ENCODE measurements at places on chromosomes 12 and 14.

- no peak for DNase-seq
These were observed 78.2 kb downstream of the IRF2BPL start for GRCh38 chr14:76950055-76951020.

- DNase-seq: no peak
These were observed at the start of gene STAB2 for GRCh38 chr12:103586791-103587370. Gene STAB2, plus strand, starts transcription at chr12:103587273. Its CDS starts 204 bp downstream, at chr12:103587477.

DNA sequence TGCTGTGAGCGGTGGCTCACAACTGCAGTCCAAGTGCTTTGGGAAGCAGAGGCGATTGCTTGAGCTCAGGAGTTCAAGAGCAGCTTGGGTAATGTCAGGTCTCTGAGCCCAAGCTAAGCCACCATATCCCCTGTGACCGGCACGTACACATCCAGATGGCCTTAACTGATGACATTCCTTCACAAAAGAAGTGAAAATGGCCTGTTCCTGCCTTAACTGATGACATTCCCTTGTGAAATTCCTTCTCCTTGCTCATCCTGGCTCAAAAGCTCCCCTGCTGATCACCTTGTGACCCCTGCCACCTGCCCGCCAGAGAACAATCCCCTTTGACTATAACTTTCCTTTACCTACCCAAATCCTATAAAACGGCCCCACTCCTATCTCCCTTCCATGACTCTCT lies 48.6 kb downstream of the SLC25A47 start:
- no peak for DNase-seq

DNA sequence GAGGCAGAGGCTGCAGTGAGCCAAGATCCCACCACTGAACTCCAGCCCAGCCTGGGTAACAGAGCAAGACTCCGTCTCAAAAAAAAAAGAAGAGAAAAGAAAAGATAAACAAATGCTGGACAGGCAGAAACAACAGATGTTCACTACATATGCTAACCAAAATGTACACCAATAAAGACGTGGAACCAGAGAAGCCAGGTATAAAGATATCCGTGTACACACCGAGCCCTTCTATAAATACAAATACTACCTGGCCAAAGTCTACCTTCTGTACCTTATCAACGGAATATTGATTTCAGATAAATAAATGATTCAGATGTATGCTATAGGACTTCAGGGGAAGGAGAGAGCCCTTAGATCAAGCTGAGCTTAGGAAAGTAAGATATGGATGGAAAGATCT lies 10.8 kb upstream of the KRT8 start:
- no peak for DNase-seq

DNA sequence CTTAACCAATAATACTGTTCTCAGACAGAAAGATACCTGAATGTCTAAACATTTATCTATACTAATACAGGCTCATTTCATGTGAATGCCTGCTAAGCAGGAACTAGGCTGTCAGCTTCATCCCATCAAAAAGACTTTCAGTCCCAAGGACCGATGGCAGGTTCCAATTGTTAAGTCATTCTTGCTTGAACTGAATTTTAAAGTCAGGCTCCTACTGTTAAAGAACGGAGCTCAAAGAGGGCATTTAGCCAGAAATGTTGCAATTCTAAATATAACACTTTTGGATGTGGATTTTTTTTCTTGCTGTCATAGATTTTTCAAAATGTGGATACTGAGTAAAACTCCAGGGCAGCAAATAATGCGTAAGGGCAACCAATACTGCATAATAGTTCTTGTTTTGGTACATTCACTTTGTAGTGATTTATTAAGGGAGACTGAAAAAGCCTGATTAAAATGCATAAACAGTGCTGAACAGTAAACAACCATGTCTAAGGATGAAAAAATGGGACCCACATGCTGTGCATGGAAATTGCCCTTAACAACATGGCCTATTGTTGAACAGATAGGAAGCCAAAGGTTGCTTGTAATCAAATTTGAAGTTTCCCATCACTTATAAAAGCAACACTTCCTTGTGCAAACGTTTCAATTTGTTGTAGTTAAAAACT lies 38.6 kb upstream of the DBX2 start:
- no peak for DNase-seq

GRCh38 chr14:79833781-79834180 lies 377.5 kb downstream of the DIO2 start:
- DNase-seq: no peak

- no peak for DNase-seq
These were observed 12.5 kb downstream of the AHSA1 start for GRCh38 chr14:77470224-77470870.

GRCh38 chr14:63345826-63346225 lies 27.1 kb upstream of the GPHB5 start:
- DNase-seq: no peak

- no peak for DNase-seq
These were observed 29.8 kb downstream of the GPATCH2L start for GRCh38 chr14:76181546-76181945.

GRCh38 chr14:31159682-31160296 lies 47.8 kb downstream of the HECTD1 start:
- no peak for DNase-seq

- peak; percentile 28 for DNase-seq
These were observed 392 bp downstream of the SLC15A4 start for GRCh38 chr12:128823216-128823915.

DNA sequence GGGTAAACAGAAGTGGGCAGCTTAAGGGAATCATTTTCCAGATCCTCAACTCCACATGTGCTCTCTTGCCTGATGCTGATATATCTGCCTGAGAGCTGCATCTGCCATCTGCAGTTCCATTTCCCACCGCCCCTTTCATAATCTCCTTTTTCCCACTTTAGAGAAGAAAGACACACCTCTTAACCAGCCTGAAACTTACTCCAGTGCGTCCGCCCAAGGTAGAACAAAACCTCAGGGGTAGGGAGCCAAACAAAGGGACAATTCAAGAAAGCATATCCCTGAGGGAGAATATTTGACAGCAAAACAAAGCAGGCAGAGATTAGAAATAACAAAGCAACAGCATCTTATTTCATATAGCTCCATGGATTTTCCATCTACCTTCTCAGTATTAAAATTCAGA lies 4.3 kb downstream of the MDM1 start:
- DNase-seq: no peak

DNA sequence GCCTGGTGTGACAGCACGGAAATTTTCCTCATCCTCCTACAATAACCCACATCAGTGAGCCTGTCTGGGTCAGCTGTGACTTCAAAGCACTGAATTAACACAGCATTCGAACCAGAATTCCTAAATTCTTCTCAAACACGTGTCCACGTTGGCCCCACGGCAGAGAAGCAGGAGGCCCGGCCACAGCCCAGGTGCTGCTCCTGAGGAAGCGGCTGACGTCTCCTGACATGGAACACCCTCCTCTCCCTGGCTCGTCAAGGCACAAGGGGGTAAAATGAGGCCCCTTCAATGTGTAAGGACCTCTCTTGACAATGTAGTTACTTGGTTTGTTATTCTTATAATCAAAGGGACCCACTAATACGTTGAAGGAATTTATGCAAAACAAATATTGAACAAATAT lies 156.3 kb upstream of the GSC start:
- peak; percentile 11 for DNase-seq

DNA sequence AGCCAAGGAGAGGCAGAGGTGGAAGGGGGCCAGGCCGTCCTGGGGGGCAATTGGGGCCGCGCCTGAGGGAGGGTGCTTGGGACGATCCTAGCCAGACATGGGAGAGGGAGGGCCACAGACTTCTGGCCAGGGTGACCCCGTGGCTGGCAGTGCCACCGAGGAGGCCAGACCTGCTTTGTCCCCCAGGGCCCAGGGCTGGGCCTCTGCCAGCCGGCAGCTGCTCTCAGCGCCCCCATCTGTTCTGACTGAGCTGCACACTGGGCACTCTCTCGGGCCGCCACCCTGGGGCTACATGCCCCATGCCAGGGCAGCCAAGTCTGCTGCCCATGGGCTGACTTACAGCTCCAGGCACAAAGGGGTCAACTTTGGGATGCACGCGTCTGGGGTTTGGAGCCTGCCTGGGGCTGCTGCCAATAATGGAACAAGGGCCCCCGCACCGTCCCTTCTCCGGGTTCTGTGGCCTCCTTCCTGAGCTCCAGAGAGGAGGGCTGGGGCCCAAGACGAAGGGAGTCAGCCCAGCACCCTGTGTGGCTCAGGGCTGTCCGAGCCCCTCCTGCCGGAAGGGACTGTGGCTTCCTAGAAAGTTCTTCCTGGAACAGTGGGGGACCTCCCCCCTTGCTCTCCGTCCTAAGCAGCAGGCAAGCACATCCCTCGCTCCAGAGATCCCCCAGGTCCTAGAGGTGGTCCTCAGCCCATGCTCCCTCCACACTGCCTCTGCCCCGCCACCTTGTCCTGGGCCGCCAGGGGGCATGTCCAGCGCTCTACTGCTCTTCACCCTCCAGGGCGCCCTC lies 1.1 kb downstream of the ADSS1 start:
- DNase-seq: no peak

GRCh38 chr12:30923057-30923456 lies 3.5 kb upstream of the TSPAN11 start:
- DNase-seq: no peak

GRCh38 chr14:102811254-102811963 lies 34.2 kb downstream of the TRAF3 start:
- DNase-seq: no peak

DNA sequence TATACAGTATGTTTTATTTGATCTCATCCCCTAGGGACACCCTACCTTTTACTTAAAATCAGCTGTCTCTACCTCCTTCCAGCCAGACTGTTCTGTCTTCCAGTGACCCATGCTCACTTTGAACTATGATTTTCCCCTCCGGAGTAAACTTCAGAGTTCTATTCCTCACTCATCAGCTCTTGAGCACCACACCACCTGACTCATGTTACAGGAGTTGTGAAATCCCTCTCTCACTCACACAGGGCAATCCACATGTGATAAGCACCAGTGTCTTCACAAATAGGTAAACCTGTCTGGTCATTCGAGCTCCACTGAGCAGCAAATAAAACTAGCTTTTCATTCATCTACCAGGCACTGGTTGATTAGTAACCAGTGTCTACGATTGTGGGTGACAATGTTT lies 177.3 kb upstream of the BMP4 start:
- DNase-seq: no peak

GRCh38 chr14:20866963-20867362 lies 24.2 kb upstream of the RNASE3 start:
- DNase-seq: no peak

DNA sequence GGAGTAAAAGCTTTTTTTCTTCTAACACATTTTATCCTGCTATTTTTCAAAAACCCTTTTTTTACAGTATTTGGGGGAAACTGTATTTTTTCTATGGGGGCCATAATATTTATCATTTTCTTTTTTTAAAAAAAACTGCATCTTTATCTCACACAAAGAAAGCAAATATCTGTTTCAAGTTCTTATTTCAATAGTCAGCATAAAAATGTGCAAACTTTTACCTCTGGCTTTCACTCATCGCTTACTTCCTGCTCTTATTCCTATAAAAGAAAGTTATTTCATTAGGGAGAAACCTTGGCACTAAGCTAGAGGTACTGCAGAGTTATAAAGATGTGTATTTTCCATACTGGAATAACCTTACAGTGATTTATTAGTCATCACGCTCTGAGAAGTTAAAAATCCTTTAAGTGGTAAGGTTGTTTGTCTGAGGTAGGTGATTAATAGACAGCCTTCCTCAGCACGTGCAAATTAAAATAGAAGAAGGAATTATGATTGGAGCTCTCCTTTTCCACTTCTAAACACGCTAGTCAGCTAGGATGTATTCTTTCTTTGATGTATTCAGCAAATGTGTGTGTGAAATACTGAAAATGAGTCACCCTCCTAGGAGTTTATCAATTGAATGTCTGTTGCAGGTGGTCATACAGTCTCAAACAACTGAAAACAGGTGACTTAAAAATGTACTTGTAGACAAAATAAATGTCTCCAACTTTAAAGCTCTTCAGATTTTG lies 461.0 kb downstream of the GXYLT1 start:
- DNase-seq: no peak

Data from NCI-H526 treated with DMSO at 0.1 percent for 48 hours (cell line).